ENCODE measurements at places on chromosomes 5 and 9. TPM values are rescaled to one million over a fixed set of nuclear protein-coding genes. Genes with fewer than 3 reads are reported as not detected.

Gene TSLP
- polyA plus RNA-seq: not detected

Gene TOR4A
- polyA plus RNA-seq: 0.70 TPM

Gene SLC25A51
- 34.5 TPM for polyA plus RNA-seq

Gene LTC4S
- 5.9 TPM for polyA plus RNA-seq

Gene PCDHAC1
- 2.4 TPM for polyA plus RNA-seq

Gene PCDHGA4
- 0.38 TPM for polyA plus RNA-seq

Gene SPINK13
- not detected for polyA plus RNA-seq

Gene LCN1
- not detected for polyA plus RNA-seq

Gene XRCC4
- polyA plus RNA-seq: 22.7 TPM

Gene CDX1
- polyA plus RNA-seq: not detected

Gene SMIM32
- polyA plus RNA-seq: 4.9 TPM
